Skin of body (tissue), 3 donors: ENCODE measurements at places on chromosomes 3 and 15. TPM values are rescaled to one million over a fixed set of nuclear protein-coding genes. Genes with fewer than 3 reads are reported as not detected.

GRCh38 chr15:62413786-62414185 is 248.7 kb upstream of the C2CD4B start:
- no peak for DNase-seq

GRCh38 chr15:99095626-99096025 is 9.3 kb upstream of the SYNM start:
- no peak for DNase-seq

DNA sequence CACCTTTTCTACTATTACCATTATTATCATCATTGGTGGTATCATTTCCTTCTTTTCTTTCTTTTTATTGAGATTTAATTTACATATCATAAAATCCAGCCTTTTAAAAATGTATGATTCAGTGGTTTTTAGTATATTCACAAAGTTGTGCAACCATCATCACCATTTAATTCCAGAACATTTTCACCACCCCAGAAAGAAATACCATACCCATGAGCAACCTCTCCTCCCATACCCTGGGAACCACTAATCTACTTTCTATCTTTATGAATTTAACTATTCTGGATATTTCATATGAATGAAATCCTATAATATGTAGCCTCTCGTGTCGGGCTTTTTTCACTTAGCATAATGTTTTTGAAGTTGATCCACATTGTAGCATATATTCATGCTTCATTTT is 29.1 kb downstream of the AAGAB start:
- DNase-seq, result no peak

DNA sequence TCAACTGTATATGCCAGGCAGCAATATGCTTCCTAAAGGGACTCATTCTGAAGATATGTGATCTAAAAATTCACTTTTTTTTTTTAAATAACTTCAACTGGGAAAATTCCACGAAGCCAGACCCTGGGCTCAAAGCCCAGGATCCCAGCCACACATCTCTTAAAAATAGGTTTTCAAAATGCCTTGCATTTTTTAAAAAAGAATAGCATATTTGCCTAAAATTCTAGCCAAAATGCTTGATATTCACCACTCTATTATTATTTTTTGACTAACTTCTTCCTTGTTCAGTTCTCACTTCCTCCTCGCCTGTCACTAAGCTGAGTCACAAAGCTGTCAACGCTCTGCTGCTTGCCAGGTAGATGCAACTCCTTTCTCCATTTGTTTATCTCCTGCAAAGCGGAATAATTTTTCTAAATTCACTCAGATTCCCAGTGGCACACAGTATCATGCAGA is 28.0 kb upstream of the VGLL4 start:
- no peak for DNase-seq

- no peak for DNase-seq
These were observed 1087.1 kb upstream of the ALCAM start for GRCh38 chr3:104279617-104280016.

Gene ITIH4
- total RNA-seq, result 4.6 TPM

Gene CPN2
- total RNA-seq, result 0.10 TPM

Gene CHD2
- 174 TPM for total RNA-seq

Gene PLSCR2
- not detected for total RNA-seq

Gene FETUB
- 0.49 TPM for total RNA-seq
